ENCODE measurements at places on chromosomes 5 and 9.

DNA sequence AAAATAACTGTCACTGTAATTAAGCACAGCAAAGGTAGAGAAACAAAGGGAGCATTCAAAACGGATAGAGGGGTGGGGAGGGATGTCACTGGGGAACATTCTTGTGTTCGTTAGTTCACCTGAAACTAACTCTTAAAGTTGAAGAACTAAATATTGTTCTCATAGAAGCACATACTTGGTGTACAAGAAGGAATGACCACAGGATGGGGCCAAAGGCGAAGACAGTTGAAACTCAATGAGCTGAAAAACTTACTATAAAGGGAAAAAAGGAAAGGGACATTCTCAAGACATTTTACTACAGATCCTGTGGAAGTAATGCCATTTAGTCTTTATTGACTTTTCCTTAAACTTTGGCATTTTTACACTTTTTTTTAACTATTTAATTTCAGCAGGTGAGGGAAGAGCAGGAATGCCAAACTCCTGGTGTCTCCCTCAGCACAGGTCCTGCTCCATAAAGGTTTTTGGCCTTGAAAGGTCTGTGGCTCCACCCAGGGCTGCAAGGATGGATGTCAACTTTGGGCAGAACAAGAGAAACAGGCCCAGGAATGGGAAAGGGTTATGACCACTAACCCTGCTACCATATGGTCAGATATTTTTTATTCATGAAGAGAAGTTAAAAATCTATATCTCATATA lies 197.6 kb upstream of the RASA1 start:
- DNase-seq, result peak; percentile 63

DNA sequence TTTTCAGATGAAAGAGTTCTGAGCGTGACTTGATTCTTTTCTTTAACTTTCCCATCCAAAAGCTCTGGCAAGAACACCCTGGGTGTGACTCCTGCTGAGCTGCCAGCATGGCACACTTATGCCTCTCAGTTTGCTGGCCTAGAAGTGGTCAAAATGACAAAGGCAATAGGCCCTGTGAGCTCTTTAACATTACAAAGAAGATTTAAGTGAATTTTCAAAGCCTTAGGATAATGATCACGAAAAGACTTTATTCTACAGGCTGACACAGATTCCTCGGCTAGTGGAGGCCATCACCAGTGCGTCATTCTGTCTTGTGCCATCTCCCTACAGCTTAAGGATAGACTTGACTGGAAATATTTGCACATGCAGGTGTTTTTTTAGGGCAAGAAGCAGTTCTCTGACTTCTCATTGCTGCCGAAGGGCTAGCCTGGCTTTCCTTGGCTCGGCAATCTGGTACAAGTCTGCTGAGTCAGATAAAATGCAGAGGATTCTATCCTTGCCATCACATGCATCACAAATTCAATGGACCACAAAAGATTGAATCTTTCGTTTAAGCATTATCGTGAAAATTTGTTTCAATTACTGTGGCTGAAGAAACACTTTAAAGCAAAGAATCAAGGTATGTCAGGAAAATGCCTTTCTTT lies 311.5 kb downstream of the COX7C start:
- no peak for DNase-seq

DNA sequence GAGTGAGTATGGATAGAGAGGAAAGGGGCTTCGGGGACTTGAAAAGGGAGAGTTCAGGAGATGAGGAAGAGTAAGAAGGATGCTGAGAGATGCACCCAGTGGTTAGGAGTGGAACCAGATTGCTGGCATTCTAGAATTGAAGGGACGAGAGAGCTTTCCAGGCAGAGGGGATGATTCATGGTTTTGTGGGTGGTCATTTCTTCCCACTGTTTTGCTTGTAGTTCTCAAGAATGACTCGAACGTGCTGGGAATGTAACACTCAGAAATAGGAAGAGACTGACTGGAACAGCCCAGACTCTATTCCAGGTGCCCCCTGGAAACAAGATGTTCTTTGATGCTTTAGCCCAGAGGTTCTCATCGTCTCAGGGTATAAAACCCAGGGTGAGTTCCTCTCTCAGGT lies 294.2 kb downstream of the ICE1 start:
- DNase-seq, result no peak

DNA sequence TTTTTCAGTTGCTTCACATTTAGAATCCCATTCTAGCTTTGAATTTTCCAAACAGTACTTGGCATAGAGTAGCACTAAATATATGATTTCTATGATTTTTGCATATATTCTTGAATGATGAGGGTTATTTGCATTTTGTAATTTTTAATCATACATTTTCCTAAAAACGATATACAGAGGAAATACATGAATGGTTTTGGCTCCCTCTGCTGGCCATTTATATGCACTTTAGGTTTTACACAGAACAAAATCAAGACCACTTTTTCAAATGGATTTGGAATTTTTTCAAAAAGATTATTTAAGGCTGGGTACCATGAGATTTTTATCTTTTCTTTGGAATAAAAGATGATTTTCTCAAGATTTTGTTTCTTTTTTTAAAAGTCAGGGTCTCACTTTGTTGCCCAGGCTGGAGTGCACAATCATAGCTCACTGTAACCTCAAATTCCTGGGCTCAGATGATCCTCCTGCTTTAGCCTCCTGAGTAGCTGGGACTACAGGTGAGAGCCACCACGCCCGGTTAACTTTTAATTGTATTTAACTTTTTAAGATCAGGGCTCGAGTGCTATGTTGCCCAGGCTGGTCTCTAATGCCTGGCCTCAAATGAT lies 16.7 kb upstream of the COMMD10 start:
- peak; percentile 58 for DNase-seq

DNA sequence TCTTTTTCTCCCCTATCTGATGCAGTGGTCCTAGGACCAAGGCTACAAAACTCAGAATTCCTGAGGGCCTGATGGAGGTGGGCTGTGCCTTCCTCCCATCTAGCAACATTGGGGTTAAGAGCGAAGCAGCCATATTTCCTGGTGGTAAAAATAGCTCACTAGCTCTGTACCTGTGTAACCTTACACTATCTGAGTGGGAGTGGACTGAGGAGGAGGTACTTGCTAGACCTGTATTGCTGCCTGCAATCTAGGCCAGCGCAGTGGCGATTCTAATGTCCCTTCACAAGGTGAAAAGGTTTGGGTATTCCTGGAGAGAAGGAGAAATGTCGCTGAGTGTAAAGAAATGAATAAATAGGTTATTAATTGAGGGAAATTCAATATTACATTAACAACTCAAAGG lies 80.2 kb upstream of the LIFR start:
- no peak for DNase-seq

DNA sequence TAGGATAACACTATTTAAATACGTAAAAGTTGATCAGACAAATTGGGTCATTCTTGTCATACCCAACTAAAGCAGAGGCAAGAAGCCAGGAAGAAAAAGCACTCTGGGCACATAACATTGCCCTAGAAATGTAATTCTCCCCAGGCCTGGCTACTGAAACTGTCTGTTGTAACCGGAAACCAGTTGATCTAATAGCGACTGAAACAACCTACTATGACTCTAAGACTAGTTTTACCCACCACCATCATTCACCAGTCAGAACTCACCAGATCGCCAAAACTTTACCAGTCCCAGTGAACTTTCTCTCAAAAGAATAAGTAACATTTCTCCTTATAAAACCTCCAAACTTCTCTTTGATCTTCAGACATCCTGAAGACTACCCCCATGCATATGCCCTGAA lies 99.3 kb upstream of the WWC1 start:
- DNase-seq, result no peak

GRCh38 chr9:96129747-96130146 lies 172.2 kb downstream of the HSD17B3 start:
- DNase-seq, result no peak

All from EL (cell line).